ENCODE measurements at places on chromosomes 2 and 18.

DNA sequence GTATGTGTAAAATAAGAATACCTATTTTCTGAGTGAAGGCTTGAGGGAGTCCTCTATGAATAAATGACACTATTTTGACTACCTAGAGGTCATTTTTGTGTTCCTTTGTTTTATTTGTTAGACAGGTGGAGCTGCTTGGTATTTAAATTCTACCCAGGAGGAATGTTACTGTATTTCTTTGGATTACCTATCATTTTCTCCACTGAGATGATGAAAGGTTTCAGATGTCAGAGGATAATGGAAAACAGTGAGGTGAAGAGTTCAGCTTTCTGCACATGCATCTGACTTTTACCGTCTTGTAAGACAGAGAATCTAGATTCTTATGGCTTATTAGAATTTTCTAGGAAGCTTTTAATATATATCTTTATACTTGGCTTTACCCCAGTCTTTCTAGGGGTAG lies 689.8 kb upstream of the NXPH2 start:
- no peak for DNase-seq

GRCh38 chr2:24981411-24982136 lies 9.8 kb upstream of the DNAJC27 start:
- DNase-seq = no peak

- DNase-seq = no peak
Observed at GRCh38 chr2:198097630-198098029, 293.2 kb downstream of the PLCL1 start.

DNA sequence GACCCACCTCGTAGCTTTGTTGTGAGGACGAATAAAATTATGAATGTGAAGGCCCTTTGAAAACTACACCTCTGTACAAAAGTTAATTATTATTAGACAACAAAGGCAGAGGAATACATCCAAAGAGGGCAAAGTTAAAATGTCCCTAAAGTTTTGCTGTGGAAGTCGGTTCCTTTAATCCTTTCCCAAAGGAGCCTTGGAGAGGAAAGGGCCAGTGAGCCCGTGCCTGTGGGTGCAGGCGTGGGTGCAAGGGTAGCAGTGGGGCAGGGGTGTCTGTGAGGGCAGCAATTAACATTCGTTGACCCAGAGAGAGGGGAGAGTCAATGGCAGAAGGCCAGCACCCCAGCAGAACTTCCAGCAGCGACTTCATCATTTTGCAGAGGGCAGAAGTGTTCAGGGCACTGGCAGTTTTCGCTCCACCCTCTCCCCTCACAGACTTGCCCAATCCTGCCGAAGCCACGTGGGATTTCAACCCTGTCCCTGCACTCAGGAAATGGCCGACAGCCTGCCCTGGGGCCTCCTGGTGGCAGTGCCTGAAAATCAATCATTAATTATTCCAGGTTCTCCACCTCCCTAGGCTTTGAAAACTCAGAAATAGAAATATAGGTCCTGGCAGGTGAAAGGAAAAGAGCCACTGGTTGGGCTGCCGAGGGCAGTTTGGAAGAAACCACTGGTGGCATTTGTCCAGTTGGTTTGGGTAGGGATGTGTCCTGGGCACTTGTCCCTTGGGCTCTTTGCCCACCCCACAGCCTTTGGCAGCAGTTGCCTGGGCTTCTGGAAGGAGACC lies 4.2 kb upstream of the PAX8 start:
- peak; percentile 21 for DNase-seq

DNA sequence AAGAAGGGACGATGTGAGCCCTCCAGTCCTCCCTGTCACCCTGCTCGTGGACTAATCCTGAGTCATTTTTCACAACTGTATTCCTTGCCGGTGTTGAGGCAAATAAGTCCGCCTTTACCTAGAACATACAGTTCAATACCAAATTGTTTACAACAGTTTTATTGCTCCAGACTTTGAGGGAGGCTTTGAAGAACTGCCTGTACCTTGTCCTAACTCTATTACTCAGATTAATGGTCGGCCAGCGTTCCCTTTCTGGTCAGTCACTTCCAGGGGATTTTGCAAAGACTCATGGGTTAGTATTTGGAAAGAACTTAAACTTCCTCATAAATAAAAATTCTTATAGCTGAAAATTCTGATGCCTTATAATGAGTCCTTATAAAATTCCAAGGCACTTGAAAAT lies 85.1 kb upstream of the ZNF532 start:
- no peak for DNase-seq

DNA sequence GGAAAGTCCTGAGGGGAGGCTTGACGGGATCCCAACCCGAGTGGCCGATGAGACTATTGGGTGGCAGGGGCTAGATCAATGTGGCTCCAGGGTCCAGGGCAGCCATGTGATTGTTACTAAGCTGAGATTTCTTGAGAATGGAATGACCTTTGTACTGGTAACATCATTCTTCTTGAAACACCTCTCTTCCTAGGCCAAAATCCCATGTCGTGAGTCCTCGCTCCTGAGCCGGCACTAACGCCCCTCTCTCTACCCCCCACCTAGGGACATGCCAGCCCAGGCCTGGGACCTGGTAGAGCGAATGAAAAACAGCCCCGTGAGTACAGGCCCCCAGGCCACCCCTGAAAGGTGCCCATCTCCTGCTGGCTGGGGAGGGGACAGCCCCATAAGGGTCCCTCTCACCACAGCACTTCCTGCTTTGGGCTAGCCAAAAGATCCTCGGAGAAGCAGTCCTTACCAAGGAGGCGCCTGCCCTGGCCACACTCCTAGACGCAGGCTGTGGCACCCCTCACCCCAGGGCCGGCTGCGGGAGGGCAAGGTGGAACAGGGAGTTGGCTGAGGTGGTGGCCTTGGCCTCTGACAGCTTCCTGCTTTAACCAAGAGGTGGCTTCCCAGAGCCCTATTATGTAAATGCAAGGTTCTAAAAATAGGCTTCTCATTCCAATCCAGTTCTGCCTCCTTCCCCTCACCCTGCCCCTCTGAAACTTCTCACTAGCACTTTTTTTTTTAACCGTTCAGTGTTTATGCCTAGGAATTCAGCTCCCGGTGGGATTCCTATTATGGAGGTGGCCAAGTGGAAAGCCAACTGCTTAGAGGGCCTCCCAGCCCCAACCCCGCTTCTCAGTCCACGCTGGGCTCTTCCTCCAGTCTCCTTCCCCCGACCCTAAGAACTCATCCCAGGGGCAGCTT lies 126.6 kb upstream of the PPP1CB start:
- DNase-seq = peak; percentile 7

- DNase-seq = no peak
Observed at GRCh38 chr2:27471961-27472360, 17.6 kb downstream of the IFT172 start.

DNA sequence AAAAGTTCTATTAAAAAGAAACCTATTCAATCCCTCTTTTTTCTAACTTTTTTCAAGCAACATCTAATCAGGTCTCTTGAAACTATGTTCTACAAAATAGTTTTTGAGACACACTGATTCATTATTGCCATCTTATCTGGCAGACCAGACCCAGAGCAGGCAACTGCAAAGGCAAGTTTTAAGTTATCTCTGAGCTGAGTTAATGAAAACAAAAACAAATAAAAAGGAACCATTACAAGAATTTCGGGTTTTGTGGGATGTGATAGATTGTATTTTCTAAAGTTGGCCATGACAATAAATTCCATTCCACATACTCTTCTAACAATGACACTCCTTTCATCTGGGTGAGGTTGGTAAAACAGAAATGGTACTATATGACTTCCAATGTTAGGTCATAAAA lies 15.2 kb upstream of the TWSG1 start:
- DNase-seq = no peak

DNA sequence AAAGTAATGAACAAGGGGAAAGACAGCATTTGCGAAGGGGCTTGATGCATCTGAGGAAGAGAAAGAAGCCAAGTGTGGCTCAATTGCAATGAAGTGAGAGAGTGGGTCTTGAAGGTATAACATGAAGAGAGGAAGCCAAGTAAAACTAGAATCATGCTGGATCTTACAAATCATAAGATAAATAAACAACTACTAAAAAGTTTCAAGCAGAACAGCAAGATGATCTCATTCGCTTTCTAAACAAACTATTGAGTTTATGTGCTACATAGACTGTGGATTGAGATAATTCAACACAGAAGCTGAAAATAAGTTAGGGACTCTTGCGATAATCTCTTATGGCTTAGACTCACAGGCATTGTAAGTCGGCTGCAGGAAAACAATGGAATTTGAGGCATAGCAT lies 1310.5 kb upstream of the NRXN1 start:
- no peak for DNase-seq

DNA sequence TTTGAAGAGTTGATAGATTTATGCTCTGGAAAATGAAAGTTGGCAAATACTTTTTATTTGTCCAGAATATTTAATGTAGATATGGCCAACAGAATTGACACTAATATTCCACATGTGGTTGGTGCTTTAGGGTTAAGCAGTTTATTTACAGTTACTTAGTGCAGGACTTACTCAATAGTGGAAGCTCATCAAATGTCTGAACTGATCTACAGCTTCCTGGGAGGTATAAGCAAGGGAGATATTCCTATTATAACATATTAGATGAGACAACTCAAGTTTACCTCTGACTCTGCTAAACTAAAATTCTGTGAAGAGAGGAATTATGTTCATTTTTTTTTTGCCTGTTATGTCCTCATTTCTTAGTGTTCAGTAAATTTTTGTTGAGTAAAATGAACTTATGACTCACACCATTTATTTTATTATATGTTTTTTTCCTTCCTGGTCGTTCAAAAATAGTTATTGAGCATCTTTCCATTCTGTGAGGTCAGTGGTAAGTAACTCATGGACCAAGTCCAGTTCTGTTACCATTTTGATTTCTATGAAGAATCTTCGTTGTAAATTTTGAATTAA lies 13.6 kb downstream of the ABI2 start:
- DNase-seq = no peak

DNA sequence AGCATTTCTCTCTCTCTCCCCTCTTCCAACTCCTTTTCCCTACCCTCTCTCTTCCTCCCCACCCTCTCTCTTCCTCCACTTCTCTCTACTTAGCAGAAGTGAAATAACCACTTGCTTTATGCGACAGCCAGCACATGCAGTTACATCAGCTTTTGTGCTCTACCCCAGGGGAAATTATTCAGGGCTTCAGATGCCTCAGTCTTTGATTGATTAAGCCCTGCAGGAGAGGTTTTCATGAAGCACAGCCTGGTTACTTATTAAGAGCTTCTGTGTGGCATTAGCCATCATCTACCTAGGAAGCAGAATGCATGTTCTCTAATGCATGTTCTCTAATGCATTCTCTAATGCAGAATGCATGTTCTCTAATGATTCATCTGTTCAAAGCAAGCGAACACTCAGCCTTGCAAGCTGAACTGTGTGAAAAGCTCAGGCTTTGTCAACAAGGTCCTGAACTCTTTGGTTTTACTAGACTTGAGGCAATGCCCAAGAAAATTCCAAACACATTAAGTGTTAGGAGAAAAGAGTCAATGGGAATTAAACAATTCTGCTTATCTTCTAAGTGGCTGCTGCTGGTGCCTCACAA lies 56.1 kb downstream of the LHCGR start:
- DNase-seq = no peak

DNA sequence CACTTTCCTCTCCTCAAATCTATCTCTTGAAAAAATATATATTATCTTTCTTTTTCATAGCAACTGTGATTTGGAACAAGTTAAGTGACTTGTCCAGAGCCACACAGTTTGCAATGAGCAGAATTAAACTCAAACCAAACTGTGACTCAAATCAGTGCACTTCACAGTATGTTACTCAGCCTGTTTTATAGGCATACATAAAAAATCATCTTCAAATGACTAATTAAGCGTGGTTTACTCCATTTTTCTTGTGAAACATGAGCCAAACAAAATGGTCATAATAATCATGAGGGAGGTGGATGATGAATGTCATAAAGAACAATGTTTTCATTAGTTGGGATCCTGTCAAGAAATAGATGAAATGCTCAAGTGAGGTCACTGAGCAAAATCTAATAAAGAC lies 6.1 kb upstream of the CCDC178 start:
- DNase-seq = no peak

GRCh38 chr2:67583185-67583584 lies 186.1 kb downstream of the ETAA1 start:
- no peak for DNase-seq

GRCh38 chr2:102359527-102359926 lies 3.9 kb downstream of the IL18R1 start:
- no peak for DNase-seq

GRCh38 chr2:180057706-180058412 lies 50.8 kb upstream of the CWC22 start:
- no peak for DNase-seq

DNA sequence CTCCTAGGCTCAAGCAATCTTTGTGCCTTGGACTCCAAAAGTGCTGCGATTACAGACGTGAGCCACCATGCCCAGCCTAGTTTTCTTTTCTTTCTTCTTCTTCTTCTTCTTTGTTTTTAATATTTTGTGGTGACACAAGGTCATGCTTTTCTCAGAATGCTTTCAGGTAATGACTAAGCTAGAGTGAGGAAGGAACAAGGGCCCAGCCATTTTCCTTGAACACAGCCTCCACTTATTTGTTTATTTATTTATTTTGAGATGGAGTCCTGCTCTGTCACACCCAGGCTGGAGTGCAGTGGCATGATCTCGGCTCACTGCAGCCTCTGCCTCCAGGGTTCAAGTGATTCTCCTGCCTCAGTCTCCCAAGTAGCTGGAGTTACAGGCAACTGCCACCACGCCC lies 74.3 kb upstream of the ST3GAL5 start:
- no peak for DNase-seq

DNA sequence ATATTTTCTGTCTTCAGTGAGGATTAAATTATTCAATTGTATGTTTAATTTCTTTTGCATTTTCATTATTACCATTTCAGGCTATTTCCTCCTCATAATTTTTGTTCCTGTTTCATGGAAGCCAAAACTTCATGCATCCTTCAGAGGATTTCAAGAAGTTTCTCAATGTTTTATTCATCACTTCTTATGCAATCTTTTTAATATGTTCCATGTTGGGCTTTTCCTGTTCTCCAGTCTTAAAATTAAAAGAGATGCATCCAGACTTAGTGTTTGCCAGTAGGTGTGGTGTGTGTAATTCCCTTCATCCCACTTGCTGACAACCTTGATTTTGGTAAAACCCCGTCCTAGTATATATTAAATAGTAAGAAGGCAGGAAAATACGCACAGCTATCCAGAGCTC lies 190.0 kb downstream of the EN1 start:
- DNase-seq = no peak

DNA sequence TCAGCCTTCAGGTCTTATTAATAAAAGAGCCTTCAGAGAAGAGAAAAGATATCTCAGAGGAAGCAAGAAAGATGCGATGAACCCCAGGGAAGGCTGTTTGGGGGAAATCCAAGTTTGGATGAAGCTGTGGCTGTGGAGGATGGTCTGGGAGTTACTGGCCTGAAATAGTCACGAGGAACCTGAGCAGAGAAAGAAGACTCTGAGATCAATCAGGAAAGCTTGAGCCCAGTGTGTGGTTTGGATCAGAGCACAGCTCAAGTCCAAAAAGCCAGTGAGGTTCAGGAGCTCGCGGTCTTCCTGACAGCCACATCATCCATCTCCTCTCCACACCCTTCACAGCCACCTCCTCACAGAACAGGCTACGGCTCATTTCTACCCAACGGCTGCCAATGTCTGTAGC lies 87.4 kb upstream of the SERPINE2 start:
- no peak for DNase-seq
